ENCODE measurements at places on chromosomes 3 and 15.

DNA sequence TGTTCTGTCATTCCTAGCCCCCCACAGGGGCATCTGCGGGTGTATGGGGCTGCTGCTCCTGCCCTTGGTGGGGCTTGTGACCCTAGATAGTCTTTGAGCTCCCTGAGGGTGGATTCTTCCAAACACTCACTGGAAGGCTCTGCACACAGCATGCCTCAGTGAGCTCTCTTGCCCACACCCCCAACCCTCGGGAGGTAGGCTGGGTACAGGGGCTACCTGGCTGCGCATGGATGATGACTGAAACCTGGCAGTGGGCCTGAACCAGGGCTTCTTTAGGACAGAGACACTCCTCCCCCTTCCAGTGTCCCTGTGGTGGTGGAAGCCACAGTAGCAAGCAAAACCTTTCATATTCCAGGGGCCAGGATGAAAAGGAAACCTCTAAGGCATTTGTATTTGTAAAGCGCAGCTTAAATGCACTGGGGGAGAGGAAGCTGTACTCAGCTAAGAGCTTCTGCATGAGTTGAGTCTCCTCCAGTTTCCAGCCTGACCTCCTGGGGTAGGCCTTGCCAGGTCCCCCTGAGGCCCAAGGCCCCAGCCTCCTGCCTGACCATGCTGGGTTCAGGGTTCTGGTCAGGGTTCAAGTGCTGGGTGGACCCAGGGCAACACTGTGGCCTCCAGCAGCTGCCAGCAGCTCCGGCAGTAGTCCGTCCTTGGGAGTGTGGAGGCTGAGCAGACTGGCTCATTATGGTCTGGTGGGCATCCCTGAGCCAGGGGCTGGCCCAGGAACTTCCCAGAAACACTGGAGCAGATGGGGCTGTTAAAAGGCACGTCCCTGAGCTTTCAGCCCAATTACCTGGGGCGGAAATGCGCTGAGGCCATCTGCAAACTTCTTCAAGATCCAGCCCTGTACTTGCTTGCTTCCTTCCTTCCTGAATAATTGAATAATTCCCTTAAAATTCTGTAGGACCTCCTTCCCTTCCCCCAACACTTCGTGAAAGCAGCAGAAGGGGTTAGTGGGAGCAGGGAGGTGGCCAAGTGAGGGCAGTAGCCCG is 89.7 kb downstream of the HMG20A start:
- DNase-seq = no peak

DNA sequence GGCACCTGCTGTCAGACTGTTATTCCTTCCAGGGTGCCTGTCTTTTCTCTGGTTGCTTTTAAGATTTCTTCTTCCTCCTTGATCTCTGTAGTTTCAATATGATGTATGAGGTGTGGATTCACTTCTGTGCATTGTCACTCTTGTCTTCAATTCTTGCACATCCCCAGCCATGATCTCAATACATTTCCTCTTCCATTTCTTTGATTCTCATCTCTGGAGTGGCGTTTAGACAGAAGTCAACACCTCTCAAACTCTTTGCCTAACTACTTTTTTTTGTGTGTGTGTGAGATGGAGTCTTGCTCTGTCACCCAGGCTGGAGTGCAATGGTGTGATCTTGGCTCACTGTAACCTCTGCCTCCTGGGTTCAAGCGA is 224.4 kb upstream of the LYSMD4 start:
- DNase-seq = no peak

GRCh38 chr3:196772897-196773296 is 33.2 kb downstream of the PAK2 start:
- no peak for DNase-seq

DNA sequence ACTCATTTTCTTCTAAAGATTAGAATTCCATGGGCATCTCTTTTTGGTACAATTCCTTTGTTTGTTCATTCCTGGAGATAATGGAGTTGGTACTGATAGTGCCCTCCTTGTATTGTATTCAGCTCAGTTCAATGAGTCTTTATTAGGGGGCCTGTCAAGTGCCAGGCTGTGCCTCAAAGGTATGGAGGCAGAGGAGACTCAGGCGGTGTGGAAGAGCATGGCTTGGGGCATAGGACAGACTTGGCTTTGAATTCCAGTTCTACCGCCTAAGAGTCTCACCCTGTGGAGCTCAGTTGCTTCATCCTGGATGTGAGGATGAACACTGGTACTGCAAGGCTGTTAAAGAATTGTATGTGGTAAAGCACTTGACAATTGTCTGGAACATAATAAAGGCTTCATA is 196.6 kb upstream of the IL12A start:
- DNase-seq = no peak

GRCh38 chr3:13042127-13042701 is 31.0 kb downstream of the IQSEC1 start:
- no peak for DNase-seq
